ENCODE measurements at places on chromosomes 5 and 9. TPM values are rescaled to one million over a fixed set of nuclear protein-coding genes. Genes with fewer than 3 reads are reported as not detected.

ST6GALNAC4 gene
- 27.0 TPM for total RNA-seq

C1QTNF3 gene
- total RNA-seq, result 1.0 TPM

IL17B gene
- not detected for total RNA-seq

GRXCR2 gene
- not detected for total RNA-seq

INSL4 gene
- total RNA-seq, result not detected

SH2D3C gene
- 6.4 TPM for total RNA-seq

TERT gene
- 23.1 TPM for total RNA-seq

PLEKHG4B gene
- 43.6 TPM for total RNA-seq

CNTNAP3 gene
- total RNA-seq, result 5.1 TPM

DAB2 gene
- total RNA-seq, result 5.0 TPM

ARL14EPL gene
- total RNA-seq, result not detected

FCN1 gene
- not detected for total RNA-seq

PAM gene
- 67.8 TPM for total RNA-seq

CYFIP2 gene
- 80.6 TPM for total RNA-seq

BNC2 gene
- 26.8 TPM for total RNA-seq

FOXD4L6 gene
- total RNA-seq, result 0.13 TPM

OTP gene
- total RNA-seq, result not detected

DMRT2 gene
- total RNA-seq, result 0.93 TPM

MRPS30 gene
- 90.9 TPM for total RNA-seq

LMNB1 gene
- 225 TPM for total RNA-seq

NEUROG1 gene
- not detected for total RNA-seq

TRIM36 gene
- total RNA-seq, result 16.5 TPM

FIBCD1 gene
- total RNA-seq, result 6.1 TPM

NR5A1 gene
- total RNA-seq, result 0.42 TPM

GRIA1 gene
- total RNA-seq, result 1.1 TPM

TMEM8B gene
- 7.5 TPM for total RNA-seq

SLC46A2 gene
- total RNA-seq, result not detected

INSL6 gene
- total RNA-seq, result not detected

CCL27 gene
- not detected for total RNA-seq

PCA3 gene
- not detected for total RNA-seq

AUH gene
- total RNA-seq, result 21.9 TPM

C9orf57 gene
- total RNA-seq, result not detected

EGFL7 gene
- 39.8 TPM for total RNA-seq

WWC1 gene
- 41.1 TPM for total RNA-seq

NPR3 gene
- not detected for total RNA-seq

PRUNE2 gene
- 13.2 TPM for total RNA-seq

OR13C3 gene
- total RNA-seq, result not detected

PCAT7 gene
- 3.2 TPM for total RNA-seq

FOXD4L4 gene
- not detected for total RNA-seq

CDKN2B gene
- total RNA-seq, result 0.31 TPM

SPDL1 gene
- total RNA-seq, result 44.5 TPM

Data from H1 (cell line).